NCI-H2227 treated with DMSO at 0.1 percent for 48 hours (cell line): ENCODE measurements at places on chromosomes 4 and X.
A peak's percentile ranks its signal among the peaks of the same experiment; 100 is the strongest.

GRCh38 chr4:2886622-2887021 lies 43.0 kb downstream of the ADD1 start:
- peak; percentile 91 for DNase-seq

DNA sequence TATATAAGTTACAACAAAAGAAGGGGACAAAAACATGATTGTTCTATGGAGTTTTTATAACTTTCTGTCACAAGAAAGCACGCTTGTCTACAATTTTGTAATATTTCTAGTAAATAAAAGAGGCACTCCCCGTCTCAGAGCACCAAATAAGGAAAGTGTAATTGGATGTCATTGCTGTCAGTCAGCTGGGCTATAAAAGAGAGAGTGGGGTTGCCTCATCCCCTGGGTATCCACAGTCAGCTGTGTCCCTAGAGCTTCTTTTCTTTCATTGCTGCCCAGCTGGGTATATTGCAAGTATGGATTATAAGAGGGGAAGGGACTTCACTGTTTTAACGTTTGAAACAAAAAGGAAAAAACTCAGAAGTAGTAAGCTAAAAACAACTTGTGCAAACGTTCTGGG lies 61.3 kb downstream of the NPNT start:
- DNase-seq: no peak

DNA sequence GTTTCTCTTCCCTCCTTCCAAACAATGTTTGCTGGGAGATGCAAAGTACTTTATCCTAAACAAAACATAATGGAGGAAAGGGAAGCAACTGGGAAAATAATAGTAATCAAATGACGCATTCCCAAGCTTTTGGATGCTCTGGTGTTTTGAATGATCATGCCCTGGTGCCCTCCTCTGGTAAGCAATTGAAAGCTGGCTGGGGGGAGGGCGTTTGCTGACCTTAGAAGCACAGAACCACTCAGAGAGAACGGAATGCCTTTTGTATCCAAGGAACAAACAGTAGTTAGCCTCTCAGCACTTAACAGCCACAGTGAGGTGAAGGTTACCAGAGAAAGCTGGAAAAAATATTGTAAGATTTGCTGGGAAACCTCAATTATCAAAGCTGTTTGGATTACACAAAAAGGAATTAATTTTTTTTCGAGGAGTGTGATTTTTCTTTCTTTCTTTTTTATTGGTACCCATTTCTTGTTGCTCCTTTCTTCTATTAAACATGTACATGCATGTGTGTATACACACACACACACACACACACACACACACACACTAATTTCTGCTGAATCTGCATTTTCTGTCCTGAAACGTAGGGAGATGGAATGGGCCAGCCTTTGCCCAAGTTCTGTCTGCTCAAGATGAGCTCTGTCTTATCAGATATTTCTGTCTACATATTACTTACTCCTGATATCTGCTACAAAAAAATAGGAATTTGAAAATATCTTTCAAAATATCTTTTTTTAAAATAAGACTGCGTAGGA lies 155.8 kb upstream of the IGFBP7 start:
- no peak for DNase-seq

DNA sequence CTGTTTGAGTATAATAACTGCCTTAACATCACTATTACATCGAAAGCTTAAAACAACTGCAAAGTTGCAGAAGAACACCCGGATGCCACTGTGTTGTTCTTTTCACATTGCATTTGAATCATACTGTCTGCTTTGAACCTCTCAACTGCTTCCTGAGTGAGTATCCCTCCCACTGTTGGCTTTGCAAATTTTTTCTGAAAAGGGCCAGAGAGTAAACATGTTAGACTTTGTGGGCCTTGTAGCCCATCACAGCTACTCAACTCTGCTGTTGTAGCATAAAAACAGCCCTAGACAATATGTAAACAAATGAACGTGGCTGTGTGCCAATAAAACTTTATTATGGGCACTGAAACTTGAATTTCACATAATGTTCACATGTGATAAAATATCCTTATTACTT lies 76.1 kb downstream of the NSG1 start:
- no peak for DNase-seq

DNA sequence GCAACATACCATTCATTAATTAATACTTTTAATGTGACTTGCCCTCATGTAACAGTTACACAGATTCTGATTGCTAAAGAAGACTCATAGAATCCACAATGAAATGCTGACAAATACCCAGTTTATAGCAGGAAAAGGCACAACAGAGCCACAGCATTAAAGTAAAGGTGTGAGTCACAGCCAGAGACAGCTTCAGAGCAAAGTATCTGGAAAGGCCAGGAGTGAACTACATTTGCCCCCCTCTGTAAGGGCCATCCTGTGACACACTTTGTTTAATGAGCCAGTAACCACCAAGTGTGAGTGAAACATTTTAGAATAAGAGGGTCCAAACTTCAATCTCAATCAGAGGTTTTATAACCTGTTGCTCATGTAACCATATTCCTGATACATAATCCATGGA lies 133.8 kb upstream of the TACR3 start:
- DNase-seq: no peak

DNA sequence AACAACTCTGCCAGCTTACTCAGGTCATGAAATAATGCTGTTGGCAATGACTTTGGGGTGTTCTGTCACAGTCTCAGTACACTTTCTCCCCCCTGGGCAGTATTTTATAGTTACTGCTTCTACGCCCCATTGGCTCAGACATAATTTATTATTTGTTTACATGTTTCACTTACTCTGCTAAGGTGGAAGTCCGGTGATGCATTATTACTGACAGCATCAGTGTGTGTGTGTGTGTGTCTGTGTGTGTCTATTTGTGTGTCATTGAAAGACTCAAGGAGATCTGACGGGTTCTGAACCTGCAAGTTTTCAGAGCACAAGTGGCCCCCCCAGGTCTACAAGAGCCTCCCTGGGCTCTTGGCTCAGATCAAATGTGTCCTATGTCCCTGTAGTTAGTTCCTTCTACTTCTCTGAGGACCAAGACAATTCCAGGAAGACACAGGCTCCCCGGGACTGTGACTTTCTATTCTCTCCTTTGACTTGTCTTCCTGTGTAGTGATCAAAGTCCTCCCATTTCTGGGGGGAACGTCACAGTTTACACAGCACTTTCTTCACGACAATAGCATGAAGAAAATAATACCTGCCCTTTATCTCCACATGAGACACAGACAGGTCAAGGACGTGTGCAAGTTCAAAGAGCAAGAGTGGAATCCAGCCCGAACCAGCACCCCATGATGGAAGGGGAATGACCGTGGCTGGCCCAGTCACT lies 283.7 kb upstream of the GATB start:
- DNase-seq: no peak

GRCh38 chrX:132041015-132041414 lies 17.9 kb downstream of the STK26 start:
- DNase-seq: no peak

DNA sequence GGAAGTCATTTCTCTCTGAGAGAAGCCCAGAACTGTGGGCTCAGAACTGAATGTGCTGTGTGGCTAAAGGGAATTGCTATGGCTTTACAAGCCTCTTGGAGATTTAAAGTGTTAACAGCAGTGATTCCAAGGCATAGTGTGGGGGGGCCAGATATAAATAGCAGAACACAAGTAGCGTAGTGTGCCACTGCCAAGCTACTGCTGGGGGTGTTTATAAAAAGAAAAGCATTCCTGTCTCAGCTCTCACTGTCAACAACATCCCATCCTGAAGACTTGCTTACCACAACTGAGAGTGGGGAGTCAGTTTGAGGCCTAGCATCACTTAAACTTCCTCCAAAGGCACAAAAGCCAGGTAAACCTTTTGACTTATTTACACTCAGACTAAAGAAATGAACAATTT lies at the start of gene ART3:
TSS of gene ART3 (plus strand) at position 242 of the 400 bp plus-strand sequence. CDS start 1,181 bp downstream, outside the sequence.
- no peak for DNase-seq

DNA sequence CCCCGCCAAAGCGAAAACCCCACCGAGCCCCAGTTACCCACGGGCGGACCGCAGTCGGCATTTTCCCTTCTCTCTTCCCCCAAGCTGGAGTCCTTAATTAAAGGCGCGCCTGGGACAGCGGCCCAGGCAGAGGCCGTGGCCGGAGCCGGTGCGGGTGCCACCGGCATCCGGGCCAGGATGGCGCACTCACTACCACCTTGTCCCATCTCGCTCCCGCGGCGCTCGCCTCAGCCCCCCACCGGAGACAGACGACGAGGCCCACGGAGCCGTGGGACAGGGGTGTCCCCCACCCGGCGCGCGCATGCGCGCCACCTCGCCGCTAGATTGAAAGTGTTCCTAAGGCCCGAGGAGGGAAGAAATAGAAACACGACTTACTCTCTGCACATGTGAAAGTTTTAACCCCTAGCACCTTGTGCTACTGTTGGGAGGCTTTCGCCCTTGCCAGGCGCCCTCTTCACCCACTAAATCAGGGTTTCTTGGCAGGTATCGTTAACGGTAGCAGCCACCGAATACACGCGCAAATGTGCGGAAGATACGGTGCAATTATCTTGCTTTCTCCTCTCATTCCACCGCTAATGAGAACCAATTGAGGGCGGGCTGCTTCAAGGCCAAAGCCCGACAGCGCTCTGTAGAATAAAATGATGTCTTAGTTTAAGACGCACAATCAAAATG lies 64.3 kb upstream of the CCDC160 start:
- no peak for DNase-seq

DNA sequence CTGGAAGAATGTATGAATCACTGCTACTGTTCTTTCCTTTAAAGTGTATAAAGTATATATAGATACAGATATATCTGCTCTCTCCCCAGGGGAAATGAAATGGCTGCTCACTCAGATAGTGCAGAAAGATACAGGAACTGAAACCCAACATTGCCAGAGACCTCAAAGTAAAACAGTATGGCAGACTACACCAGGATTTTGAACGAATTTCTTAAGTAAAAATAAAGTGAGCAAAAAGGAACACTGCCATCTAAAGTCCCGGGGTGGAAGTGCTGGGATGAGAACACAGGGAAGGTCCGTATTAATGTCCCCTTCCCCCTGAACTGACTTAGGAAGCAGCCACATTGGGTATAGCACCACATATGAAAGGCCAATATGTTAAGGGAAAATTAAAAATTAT lies 93.4 kb downstream of the TMA16 start:
- no peak for DNase-seq

- no peak for DNase-seq
Measured at GRCh38 chr4:109410776-109411175, 22.8 kb upstream of the SEC24B start.

- no peak for DNase-seq
Measured at GRCh38 chr4:56406151-56406550, 18.9 kb upstream of the AASDH start.

DNA sequence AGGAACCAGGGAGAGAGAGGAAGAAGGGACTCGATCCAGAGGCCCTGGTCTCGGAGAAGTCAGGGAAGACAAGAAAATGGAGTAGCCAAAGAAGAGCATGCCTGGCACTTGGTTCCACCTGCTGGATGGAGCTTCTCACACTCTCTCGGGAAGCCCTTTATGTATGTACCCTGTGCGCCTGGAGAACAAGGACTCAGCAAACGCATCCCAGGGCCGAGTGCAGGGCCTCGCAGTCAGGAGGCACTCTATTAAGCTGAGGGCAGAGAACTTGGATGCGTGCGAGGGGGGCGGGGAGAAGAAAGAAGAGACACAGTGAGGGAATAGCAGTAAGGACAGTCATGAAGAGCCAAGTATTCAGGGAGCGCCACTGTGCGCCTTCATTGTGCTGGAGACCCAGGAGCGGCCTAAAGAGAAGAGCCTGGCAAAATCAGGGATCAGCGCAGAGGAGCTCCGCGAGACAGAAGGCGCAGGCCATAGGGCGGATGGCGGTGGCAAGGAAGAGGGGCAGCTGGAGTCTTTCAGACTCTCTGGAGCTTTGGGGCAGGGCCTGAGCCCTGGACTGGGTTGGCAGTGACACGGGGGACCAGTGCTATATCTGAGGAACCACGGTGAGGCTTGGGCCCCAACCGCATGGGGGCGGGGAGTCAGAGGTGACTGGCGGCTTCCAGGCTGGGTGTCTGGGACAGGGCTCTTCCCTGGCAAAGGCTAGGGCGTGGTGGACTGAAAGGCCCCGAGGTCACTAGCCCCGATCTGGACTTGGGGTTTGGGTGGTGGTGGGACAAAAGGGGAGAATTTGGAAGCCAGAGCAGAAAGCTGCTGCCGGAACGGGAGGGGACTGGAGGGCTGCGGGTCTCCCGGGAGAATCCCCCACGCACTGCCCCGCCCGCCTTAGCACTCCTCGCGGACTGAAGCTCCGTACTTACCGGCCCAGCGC lies 1.9 kb upstream of the SEPTIN6 start:
- DNase-seq: no peak
